Panc1 (cell line): ENCODE measurements at places on chromosomes 1 and 21.

DNA sequence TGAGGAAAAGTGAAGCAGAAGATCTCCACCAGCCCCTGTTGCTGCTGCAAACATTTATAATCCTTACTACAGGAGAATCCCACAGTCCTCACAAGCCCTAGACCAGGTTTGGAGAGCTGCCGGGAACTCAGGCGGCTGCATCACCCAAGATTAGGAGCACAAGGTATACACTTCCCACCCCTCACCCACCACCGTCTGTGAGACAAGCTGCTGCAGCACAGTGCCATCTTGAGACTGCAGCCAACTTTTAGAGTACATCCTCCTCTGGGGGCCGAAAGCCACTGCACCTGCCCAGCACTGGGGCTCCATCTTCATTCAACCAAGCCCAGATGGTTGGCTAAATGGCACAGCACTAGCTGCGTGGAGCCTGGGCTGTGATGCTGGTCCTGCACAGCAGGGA, 13.8 kb downstream of the OLFML3 start:
- H3K4me1 ChIP-seq, result no peaks in the 10 kb centered on the region
- H3K27ac ChIP-seq, result no peak overlapping the region

GRCh38 chr1:45187725-45188124, 18.7 kb downstream of the ZSWIM5 start:
- no peak overlapping the region for H3K4me3 ChIP-seq
- no peaks in the 10 kb centered on the region for H3K36me3 ChIP-seq
- H3K27ac ChIP-seq, result no peak overlapping the region
- no peaks in the 10 kb centered on the region for H3K27me3 ChIP-seq

- DNase-seq, result no peak
- peaks cover 6% of the 10 kb centered on the region for H3K36me3 ChIP-seq
- no peaks in the 10 kb centered on the region for H3K27me3 ChIP-seq
- H3K27ac ChIP-seq, result no peak overlapping the region
Measured at GRCh38 chr1:156480411-156481192, 20.0 kb downstream of the MEF2D start.

DNA sequence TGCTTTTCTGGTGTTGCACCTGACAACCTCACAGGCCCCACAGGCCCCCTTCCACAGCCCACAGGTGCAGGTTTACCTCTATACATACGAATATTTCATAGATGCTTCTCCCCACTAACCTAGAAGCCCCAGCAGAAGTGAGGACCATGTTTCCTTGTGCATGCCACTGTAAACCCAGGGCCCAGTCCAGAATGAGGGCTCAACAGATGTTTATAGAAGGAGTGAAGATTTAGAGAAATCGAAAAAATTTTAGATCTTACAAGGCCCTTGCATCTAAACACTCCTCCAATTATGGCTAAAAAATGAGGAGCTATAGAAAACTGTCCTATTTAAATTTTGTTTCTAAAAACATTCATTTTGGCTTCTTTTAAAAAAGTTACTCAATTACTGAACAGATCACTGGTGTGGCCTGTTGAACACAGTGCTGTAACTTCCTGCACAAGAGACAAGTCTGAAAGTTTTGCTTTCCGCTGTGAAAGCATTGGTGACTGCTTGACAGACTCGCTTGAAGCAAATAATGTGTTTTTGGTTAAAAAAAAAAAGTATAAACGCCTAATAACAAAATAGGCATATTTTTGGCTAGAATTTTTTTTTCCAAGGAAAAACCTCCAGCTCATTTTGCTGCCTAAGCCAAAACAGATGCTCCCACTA, 1.2 kb downstream of the ABCB10 start:
- peaks cover 2% of the 10 kb centered on the region; the same call in 1 of the 2 replicates for H3K36me3 ChIP-seq
- peak overlapping the region; percentile 72 for H3K4me3 ChIP-seq
- no peak for DNase-seq
- H3K27me3 ChIP-seq, result no peaks in the 10 kb centered on the region

GRCh38 chr1:10841118-10841517, 44.7 kb upstream of the CASZ1 start:
- H3K4me3 ChIP-seq, result no peak overlapping the region
- no peaks in the 10 kb centered on the region for H3K27me3 ChIP-seq
- H3K27ac ChIP-seq, result no peak overlapping the region
- no peaks in the 10 kb centered on the region for H3K4me1 ChIP-seq
- DNase-seq, result no peak

GRCh38 chr1:30413111-30413440, 310.3 kb downstream of the MATN1 start:
- H3K4me3 ChIP-seq, result no peak overlapping the region
- no peaks in the 10 kb centered on the region for H3K36me3 ChIP-seq
- H3K4me1 ChIP-seq, result no peaks in the 10 kb centered on the region
- no peak for DNase-seq
- no peak overlapping the region for H3K27ac ChIP-seq
- no peaks in the 10 kb centered on the region for H3K27me3 ChIP-seq
